Right lobe of liver (tissue), 6 donors: ENCODE measurements at places on chromosomes 3 and 15.

DNA sequence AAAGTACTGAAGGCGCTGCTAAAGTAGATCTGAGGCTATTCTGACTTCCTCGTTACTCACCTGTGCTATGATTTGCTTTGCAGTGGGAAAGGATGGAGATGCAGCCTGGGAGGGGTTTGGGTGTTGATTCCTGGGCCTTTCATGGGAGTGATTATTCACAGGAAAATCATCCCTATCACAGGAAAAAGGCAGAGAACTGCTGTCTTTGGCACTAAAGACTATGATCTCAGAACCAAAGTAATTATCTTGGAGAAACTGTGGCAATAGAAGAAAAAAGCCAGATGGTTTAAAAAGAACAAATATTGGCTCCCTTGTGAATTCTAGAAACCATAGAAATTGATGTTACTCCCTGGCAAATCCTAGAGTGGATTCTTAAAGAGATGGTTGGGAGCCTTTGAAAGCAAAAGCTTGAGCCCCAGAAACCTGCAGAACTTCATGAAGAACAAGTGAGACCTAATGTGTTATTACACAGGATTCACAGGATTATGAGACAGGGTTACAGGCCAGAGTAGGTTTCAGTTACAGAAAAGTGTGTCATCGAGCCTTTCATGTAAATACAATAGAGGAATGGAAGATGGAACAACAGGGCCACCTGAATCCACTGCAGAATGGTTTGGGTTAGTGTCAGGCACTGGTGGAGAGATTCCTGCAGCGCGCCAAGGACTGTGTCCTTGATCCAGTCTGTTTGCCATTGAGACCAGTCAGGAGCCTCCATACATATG, 85.7 kb downstream of the OXNAD1 start:
- H3K27ac ChIP-seq = no peak overlapping the region
- no peak for DNase-seq
- H3K27me3 ChIP-seq = no peaks in the 10 kb centered on the region
- H3K36me3 ChIP-seq = no peaks in the 10 kb centered on the region

DNA sequence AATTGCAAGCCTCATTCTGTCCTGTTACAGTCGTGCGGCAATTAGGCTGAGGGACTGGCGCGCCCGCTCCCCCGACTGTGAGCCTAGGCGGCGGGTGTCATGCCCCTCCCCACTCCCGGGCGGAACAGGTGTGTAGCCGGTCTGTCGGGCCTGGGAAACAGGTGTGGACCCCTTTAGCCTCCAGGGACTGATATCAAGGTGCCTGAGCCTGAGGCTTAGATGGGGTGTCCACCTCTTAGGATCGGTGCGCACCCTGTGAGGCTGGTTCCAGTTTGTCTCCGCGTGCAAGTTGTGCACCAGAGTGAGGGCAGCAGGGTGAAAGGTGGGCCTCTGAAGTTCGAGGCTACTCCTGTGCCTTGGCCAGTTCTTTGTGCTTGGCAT, 686 bp downstream of the VPS8 start:
- no peaks in the 10 kb centered on the region for H3K4me1 ChIP-seq
- H3K4me3 ChIP-seq = peak overlapping the region; percentile 94
- no peak for DNase-seq
- H3K27ac ChIP-seq = peak overlapping the region; percentile 66
- no peaks in the 10 kb centered on the region for H3K36me3 ChIP-seq

DNA sequence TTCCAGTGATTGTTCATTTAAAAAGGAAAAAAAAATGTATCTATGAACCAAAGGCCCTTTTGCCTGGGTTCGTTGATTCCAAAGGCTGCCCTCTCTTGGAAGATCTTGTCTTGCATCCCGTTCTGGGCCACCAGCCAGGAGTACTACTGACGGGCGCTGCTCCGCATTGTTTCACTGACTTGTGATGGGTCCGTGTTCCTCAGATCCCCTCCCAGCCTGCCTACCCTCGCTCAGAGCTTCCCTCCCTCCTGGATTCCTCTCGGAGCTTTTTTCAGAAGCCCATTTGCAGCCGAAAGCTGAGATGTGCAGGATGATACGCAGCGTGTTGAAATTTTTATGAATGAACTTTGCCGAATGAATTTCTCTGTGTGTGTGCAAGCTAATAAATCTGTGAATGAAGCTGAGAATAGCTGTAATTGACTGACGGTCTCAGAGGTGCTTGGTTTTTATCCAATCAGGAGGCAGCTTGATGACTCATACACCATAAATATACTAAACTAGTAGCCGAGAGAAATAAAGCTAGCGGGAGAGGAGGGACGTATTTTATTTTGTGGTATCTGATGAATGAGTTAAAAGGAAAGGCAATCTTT, at the start of gene SHC4:
Gene SHC4 (minus strand): TSS at position 396 of the 590 bp plus-strand sequence. CDS start 904 bp downstream, outside the sequence.
- H3K4me3 ChIP-seq = peak within 1 kb of the TSS; percentile 32
- H3K27me3 ChIP-seq = peaks cover 8% of the 10 kb centered on the region
- no peaks in the 10 kb centered on the region for H3K36me3 ChIP-seq
- DNase-seq = peak; percentile 63

- H3K36me3 ChIP-seq = no peaks in the 10 kb centered on the region
- H3K27ac ChIP-seq = no peak overlapping the region
- H3K4me3 ChIP-seq = no peak overlapping the region
- no peak for DNase-seq
- H3K4me1 ChIP-seq = no peaks in the 10 kb centered on the region
- no peaks in the 10 kb centered on the region for H3K27me3 ChIP-seq
Observed at GRCh38 chr3:76638006-76638405, 401.9 kb upstream of the ROBO2 start.

GRCh38 chr15:78338781-78339180, 1.4 kb upstream of the CRABP1 start:
- H3K36me3 ChIP-seq = no peaks in the 10 kb centered on the region
- DNase-seq = no peak
- H3K4me3 ChIP-seq = no peak overlapping the region

DNA sequence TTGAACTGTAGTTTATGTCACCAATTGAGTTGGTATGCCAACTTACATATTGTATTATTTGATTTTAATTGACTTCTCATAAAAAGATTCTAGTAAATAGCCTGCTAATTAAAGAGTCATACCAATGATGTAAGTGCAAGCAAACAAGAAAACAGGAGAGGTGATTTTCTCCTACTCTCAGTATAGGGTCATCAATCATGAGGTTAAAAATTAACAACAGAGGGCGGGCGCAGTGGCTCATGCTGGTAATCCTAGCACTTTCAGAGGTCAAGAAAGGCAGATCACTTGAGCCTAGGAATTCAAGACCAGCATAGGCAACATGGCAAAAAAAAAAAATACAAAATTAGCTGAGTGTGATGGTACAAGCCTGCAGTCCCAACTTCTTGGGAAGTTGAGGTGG, 108.7 kb downstream of the MYO9A start:
- no peaks in the 10 kb centered on the region for H3K27me3 ChIP-seq
- no peak for DNase-seq
- no peak overlapping the region for H3K4me3 ChIP-seq
- H3K27ac ChIP-seq = no peak overlapping the region

DNA sequence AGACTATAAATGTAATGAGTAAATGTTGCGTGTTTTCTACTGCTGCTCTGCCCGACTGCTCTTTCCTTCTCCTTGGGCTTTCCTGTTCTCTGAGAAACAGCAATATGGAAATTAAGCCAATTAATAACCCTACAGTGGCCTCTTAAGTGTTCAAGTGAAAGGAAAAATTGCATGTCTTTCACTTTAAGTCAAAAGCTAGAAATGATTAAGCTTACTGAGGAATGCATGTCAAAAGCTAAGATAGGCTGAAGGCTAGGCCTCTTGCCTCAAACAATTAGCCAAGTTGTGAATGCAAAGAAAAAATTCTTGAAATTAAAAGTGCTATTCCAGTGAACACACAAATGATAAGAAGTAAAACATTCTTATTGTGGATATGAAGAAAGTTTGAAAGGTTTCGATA, 55.0 kb downstream of the ATP2C1 start:
- DNase-seq = no peak
- H3K36me3 ChIP-seq = no peaks in the 10 kb centered on the region
- no peak overlapping the region for H3K27ac ChIP-seq
- no peak overlapping the region for H3K4me3 ChIP-seq

DNA sequence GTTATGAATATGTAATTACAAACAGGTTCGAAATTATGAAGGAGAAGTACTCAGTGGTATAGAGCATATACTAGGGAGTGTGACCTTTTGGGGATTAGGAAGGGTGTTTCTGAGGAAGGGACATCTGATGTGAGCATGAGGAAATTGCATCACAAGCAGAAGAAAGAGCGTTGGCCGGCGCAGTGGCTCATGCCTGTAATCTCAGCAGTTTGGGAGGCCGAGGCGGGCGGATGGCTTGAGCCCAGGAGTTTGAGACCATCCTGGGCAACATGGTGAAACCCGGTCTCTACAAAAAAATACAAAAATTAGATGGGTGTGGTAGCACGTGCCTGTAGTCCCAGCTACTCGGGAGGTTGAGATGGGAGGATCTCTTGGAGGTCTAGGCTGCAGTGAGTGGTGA, 6.9 kb downstream of the CMTM7 start:
- no peaks in the 10 kb centered on the region for H3K36me3 ChIP-seq
- DNase-seq = no peak
- H3K27me3 ChIP-seq = no peaks in the 10 kb centered on the region
- H3K4me1 ChIP-seq = no peaks in the 10 kb centered on the region
- H3K4me3 ChIP-seq = no peak overlapping the region
- H3K27ac ChIP-seq = peak overlapping the region; percentile 41
